CD4-positive, alpha-beta memory T cell (primary cell): ENCODE measurements at places on chromosomes 2 and 18. TPM values are rescaled to one million over a fixed set of nuclear protein-coding genes. Genes with fewer than 3 reads are reported as not detected.

The RBBP8 gene
- 3.0 TPM for total RNA-seq

The ASPRV1 gene
- 2.3 TPM for total RNA-seq

The SNTG2 gene
- 1.3 TPM for total RNA-seq

- no peak for DNase-seq
These were observed 8.1 kb downstream of the RAB31 start for GRCh38 chr18:9715978-9716774.

GRCh38 chr2:223580951-223581350 lies 21.2 kb downstream of the SCG2 start:
- no peak for DNase-seq

The ADGRF3 gene
- total RNA-seq: 1.7 TPM

DNA sequence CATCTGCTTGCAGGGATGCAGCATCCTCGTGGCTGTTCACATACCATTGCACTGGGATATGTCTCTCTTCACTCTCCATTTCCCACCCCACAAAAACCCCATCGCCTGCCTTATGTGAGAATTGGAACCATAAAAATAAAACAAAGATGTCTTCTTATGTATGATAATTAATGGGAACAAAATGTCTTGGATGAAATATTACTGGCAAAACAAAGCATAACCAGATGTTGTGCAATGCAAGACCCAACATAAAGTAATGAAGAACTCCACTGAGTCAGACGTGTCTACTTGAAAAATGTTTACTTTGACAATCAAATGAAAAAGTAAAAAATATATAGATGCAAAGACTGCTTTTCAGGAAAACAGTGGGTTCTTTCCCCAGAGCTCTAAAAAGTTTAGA lies 611.3 kb upstream of the SYT4 start:
- no peak for DNase-seq

The CHST10 gene
- total RNA-seq: 1.4 TPM

The CCDC150 gene
- 0.87 TPM for total RNA-seq

- DNase-seq: no peak
These were observed 274.7 kb downstream of the ZNF521 start for GRCh38 chr18:25077038-25077943.

The ZAP70 gene
- 404 TPM for total RNA-seq

The ANKRD23 gene
- 19.4 TPM for total RNA-seq

The LCT gene
- 0.06 TPM for total RNA-seq

The CYP26B1 gene
- total RNA-seq: not detected

The CXCR4 gene
- total RNA-seq: 306 TPM
